ENCODE measurements at places on chromosomes 7 and 10.

DNA sequence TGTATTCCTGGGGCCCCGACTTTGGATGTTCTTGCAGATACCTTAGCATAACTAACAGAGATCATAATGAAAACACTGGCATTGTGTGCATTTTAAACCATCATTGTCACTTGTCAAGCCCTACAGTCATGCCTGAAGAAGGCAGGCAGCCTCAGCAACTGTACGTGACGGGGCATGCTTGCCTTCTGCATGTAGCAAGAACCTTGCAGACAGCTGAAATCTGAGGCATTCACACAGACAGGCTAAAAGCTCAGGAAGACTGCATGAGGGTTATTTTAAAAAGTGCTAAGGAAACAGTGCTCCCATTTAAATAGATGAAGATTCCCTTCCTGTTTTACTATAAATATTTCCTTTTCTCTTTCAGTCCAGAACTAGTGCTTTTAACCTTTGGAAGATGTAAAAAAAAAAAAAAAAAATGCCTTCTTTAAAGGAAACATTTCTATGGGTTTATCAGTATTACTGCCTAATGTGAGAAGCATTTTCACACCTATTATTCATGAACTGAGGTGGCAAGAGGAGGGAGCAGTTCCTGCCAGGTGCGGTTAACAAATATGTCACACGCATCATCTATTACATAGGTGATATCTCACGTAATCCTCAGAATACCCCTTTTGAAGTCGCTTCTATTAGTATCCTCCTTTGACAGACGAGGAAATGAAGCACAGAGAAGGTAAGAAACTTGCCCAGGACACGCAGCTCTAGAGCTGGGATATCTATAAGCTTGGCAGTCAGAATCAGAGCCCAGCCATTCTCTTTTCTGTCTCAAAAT is 88.1 kb downstream of the PRKCQ start:
- DNase-seq, result no peak

DNA sequence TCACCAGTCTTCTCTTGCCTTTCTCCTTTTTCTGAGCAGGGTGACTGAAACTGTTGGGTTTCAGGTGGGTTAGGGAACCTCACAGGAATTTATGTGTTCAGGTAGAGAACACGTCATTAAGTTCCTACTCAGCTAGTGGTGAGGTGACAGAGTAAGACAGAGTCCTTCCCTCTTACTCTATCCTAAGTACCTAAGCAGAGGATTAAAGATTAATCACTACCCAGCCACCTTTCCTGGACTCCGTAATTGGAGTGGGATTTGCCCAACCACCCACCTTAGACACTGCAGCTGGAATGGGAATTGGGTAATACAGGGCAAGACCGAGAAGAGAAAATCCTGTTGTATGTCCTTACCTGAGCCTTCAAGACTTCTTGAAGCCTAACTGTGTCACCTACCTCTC is 158.1 kb downstream of the LRRC4 start:
- no peak for DNase-seq

DNA sequence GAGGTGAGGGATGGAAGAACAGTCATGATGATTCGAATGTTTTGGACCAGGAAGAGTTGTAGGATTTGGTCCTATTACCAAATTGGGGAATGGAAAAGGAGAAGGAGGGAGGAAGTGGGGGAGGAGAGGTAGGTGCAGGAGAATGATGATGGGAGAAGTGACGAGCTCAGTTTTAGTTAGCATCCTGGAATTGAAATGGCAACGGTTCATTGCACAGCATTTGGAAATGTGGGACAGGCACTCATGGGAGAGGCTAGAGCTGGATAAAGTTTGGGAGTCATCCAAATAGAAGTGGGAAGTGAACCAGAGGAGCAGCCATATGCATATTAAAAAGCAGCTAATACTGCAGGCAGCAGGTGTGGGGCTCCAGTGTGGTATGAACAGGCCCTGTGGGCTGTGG is 253.6 kb downstream of the SORCS3 start:
- DNase-seq, result no peak

- DNase-seq, result no peak
Measured at GRCh38 chr7:51545131-51545530, 228.5 kb upstream of the COBL start.
